NCI-H146 (cell line): ENCODE measurements at places on chromosomes 5 and 9.

GRCh38 chr9:131296460-131296859 lies 6.9 kb downstream of the PLPP7 start:
- no peak for DNase-seq

DNA sequence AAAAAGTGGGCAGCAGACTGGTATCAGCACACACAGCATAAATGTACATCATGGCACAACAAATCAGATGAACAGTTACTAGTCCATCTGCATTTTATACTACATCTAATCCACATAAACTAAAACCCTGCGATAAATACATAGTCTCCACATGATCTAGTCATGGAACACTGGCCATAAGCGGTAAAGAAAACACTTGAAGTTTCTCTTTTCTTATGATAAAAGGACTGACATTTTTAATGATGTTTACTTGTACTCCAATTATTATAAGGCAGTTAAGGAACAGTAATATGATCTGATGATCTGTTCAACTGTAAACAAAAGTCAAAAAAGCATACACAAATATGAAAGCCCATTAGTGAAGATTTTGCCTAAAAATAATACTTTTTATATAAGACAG lies 112.5 kb downstream of the MPDZ start:
- DNase-seq = peak; percentile 52

DNA sequence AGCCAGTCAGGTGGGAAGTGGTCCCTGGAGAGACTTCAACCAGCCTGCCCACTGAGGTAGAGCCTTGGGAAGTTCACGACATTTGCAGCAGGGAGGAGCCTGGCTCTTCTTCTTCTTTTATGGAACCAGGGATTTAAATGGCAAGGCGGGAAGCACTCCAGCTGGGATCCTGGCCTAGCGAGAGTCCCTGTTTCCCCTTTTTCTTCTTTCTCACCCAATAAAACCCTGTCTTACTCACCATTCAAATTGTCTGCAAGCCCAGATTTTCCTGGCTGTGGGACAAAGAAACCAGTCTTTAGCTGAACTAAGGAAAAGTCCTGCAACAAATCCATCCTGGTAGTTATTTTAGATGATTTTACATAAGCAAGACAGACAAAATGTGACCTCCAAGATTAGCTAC lies 503.7 kb downstream of the CDH10 start:
- DNase-seq = no peak

DNA sequence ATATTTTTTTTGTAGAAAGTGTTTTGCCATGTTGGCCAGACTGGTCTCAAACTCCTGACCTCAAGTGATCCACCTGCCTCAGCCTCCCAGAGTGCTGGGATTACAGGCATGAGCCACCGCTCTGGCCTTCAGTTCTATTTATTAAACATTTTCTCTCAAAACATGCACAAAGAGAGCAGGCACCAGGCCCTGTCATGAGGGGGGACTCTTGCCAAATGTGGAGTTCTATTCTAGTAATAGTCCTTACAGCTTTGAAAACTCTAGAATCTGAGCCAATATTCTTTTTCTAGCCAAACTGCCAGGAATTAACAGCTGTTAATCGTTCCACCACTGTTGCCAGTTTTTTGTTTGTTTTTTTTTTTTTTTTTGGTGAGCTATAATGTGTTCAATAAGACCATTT lies 124.6 kb downstream of the TARS1 start:
- DNase-seq = no peak

GRCh38 chr5:52579391-52579790 lies 208.3 kb upstream of the ITGA1 start:
- DNase-seq = no peak

DNA sequence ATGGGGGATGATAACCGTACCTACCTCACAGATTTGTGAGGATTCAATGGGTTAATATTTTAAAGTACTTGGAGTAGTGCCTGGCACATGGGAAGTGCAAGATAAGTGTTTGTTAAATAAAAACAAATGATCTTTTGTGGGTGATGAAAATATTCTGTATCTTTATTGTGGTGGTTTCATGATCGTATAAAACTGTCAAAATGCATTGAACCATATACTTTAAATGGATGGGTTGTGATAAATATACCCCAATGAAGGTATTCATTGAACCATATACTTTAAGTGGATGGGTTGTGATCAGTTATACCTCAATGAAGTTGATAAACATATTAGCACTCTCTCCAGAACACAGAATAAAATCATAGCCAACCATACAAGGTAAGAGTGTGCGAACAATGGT lies 234.5 kb downstream of the CRB2 start:
- no peak for DNase-seq

DNA sequence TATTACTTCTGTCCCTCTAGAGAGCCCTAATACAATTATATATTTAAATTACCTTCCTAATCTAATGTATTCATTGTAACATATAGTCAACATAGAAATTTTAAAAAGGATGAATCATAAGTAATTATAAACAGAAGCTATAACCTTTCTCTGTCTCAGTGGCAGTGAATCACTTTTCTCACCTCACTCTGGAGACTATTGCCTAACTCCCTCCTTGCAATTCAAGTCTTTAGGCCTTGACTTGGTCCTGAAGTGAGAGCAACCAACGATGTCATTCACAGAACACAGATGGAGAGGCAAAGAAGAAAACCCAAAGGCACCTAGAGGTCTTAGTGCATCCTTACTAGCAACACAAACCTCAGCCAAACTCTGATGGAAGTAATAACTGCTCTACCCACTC lies 133.3 kb upstream of the DPYSL3 start:
- DNase-seq = no peak

DNA sequence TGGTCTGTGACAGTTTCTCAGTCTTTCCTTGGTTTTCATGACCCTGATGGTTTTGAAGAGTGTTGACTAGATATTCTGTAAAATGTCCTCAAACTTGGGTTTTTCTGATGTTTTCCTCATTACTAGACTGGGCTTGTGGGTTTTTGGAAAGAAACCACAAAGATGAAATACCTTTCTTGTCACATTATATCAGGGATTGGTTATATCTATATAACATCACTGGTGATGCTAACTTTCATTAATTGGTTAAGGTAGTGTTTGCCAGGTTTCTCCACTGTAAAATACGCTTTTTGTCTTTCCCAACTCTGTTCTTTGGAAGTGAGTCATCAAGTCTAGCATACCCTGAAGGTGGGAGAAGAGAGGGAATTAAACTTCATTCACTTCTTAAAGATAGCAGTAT lies 3.3 kb upstream of the IL31RA start:
- DNase-seq = no peak

DNA sequence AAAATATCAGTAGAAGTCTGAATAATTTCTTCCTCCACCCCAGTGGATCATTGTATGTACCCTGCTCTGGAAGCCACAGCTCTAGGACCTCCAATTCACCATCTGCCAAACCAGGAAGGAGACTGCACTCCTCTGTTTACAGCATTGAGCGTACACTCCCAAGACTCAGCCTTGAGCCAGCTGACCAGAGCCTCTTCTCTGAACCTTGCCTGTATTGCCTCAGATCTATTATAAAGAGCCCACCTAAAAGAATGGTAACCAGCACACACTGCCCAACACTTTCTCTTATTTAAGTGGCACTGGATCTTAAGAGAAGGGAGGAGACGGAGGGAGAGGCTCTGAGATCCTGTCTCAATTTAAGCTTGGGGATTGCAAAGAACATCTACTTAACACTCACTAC lies 217.8 kb upstream of the RASEF start:
- DNase-seq = no peak

- DNase-seq = no peak
Observed at GRCh38 chr5:171426266-171426665, 6.8 kb downstream of the FGF18 start.

GRCh38 chr9:6090277-6091210 lies 75.1 kb upstream of the RANBP6 start:
- DNase-seq = no peak

GRCh38 chr5:68178579-68178978 lies 37.0 kb upstream of the PIK3R1 start:
- DNase-seq = no peak

GRCh38 chr9:86854898-86855523 lies 92.3 kb downstream of the GAS1 start:
- no peak for DNase-seq

- no peak for DNase-seq
Observed at GRCh38 chr5:120017513-120017912, 388.2 kb downstream of the FAM170A start.

- no peak for DNase-seq
Observed at GRCh38 chr9:76859860-76860259, 46.1 kb downstream of the PRUNE2 start.

DNA sequence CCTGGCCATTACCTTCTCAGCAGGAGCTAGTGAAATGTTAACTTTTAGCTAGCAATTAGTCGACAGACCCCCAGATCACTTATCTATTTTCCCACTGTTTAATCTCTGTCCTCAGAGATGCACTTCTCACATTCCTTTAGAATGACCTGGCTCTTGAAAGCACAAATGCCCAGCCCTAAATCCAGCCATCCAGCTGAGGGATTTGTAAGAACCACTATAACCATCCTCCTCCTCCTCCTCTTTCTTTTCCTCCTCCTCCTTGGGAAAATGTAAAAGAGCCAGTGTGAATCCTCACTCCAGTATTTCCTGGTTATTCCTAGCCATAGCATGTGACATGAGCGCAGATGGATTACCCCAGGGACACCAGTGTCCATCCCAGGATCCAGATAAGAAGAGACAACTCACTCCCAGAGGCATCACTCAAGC lies 124.3 kb downstream of the ENC1 start:
- DNase-seq = peak; percentile 40

- no peak for DNase-seq
Observed at GRCh38 chr9:80147866-80148265, 576.1 kb downstream of the TLE4 start.

GRCh38 chr9:1042466-1042865 lies 7.7 kb upstream of the DMRT2 start:
- DNase-seq = no peak

DNA sequence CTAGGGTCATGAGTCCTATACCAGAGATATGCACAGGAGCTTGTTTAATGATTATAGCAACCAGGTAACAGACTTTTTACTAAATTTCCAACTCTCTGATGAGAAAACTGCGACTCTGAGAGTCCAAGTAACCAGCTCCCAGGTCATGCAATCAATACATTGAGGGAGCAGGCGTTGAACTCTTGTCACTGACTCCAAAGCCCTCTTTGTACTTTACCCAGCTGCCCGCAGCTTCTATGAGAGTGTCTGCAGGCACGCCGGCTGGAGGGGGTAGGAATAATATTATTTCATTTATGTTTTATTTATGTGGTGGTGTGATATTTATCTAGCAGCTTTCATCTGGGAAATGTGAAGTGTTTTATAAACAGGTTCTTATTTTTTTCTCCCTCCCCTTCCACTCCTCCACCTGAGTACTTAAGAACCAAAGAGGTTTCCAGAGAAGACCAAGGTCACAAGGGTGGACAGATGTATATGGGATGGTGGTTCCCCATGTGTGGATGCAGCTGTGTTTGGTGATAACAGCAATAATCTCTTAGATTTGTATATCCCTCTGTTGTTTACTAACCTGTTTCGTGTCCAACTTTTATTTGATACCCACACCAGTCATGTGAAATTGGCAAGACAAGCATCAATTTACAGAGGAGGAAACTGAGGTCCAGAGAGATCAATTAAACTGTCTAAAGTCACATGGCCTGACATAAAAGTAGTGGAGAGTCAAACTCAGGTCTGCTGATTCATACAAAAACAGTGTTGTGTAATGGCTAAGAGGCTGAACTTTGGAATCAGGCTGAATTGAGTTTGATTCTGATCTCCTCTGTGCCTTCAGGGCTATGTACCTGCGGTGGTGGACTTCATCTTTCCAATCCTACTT lies 140.2 kb upstream of the TRIM32 start:
- no peak for DNase-seq

- no peak for DNase-seq
Observed at GRCh38 chr5:36060420-36060887, 6.2 kb downstream of the UGT3A2 start.

- no peak for DNase-seq
Observed at GRCh38 chr5:67268231-67269021, 71.8 kb upstream of the CD180 start.

- DNase-seq = no peak
Observed at GRCh38 chr5:10740384-10740783, 20.6 kb downstream of the DAP start.

DNA sequence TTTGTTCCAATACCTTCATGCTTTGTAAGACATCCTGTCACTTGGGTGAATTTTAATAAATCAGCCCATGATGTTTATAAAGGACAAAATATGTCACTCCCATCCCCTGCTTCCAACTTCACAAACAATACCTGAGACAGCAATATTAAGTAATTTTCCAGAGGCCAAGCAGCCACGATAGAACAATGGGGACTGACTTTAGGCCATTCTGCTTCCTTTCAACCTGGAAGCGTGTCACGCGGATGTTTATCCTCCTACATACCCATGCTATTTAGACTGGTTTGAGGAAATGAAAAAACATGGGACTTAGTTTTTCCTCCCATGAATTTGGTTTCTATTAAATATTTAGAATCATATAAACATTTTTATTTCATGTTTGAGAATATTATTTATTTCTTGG lies 82.9 kb downstream of the GRAMD2B start:
- DNase-seq = no peak

- DNase-seq = no peak
Observed at GRCh38 chr9:125852386-125852785, 105.2 kb downstream of the PBX3 start.

DNA sequence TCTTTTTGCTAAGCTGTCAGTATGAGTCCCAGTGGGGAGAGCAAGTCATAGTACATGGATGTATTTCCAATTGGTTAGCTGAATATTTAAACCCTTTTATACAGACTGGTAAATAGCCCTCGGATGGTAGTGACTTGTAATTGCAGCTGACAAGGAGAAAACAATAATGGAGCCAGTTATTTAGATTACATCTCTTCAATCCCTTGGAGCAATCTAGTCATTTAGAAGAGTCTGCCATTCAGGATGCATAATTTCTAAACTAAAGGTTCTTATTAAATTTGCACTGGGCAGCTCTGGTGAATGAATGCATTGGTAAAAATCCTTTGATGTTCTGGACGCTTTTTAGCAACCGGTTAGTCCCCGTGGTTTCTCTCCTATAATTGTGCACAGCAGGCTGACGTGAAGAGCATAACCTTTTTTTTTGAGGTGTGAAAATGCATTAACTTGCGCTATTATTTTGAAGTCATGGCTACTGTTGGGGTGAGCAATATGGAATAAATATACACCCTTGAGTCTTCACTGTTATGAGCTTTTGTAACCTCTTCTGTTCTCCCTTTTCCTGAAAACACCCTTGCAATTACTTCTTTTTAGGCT lies 158.6 kb upstream of the CD180 start:
- no peak for DNase-seq

GRCh38 chr5:180326989-180327565 lies 26.1 kb downstream of the GFPT2 start:
- no peak for DNase-seq
